ENCODE measurements at places on chromosomes 7 and 10. TPM values are rescaled to one million over a fixed set of nuclear protein-coding genes. Genes with fewer than 3 reads are reported as not detected.
A peak's percentile ranks its signal among the peaks of the same experiment; 100 is the strongest.

DNA sequence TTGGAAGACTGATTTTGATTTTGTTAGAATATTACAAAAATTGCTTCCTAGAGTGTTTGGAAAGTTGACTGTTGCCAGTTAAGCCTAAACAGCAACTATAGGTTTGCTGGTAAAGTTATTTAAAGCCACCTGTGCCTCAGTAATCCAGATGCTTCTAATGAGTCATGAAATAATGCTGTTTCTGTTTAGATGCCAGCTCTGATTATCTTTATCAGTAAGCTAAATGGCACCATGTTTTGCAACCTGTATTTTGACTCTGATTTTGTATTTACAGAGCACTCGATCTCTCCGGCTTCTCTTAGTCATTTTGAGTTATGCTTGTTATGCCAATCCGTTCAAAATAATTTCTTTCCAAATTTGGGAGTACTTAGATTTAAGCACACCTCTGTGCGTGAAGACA, 366.1 kb downstream of the EXOC4 start:
- no peak for DNase-seq

DNA sequence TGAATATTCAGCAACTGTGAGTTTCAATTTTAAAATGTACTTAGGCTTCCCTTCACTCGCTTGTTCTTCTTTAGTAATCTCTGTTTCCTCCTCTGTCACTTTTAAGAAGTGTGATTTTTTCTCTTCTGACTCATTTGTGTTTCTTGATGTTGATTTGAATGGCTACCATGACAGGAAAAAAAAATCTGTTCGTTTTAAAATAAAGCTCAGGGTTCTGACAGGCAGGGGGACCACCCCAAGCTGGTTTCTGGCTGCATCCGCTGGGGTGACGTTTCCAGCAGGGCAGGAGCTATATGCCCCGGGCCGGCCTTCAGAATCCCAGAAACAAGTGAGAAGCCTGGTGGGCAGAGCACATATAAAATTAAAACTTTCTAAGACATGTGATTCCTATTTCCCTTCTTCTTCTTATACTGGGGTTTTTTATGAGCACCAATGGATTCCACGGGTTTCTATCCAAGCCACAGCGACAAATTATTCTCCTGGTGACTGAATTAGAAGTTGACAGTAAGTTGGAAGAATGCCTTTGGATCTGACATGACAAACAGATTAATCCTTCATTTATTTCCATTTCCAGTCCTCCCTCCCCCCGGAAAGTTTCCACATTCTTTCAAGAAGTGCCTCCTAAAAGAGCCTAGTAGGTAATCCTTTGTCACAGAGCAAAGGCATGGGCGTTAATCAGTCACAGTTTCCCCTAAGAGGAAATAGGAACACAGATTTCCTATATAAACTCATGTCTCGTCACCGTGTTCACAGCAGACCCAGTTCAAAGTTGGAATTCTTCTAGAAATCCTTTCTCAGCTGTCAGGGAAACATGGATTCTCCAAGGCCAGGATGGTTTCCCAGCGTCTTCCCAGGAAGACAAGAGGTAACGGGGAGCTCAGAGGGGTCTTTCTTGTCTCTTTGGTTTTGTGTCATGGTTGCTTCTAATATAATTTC, 79.9 kb downstream of the PTPRE start:
- no peak for DNase-seq

DNA sequence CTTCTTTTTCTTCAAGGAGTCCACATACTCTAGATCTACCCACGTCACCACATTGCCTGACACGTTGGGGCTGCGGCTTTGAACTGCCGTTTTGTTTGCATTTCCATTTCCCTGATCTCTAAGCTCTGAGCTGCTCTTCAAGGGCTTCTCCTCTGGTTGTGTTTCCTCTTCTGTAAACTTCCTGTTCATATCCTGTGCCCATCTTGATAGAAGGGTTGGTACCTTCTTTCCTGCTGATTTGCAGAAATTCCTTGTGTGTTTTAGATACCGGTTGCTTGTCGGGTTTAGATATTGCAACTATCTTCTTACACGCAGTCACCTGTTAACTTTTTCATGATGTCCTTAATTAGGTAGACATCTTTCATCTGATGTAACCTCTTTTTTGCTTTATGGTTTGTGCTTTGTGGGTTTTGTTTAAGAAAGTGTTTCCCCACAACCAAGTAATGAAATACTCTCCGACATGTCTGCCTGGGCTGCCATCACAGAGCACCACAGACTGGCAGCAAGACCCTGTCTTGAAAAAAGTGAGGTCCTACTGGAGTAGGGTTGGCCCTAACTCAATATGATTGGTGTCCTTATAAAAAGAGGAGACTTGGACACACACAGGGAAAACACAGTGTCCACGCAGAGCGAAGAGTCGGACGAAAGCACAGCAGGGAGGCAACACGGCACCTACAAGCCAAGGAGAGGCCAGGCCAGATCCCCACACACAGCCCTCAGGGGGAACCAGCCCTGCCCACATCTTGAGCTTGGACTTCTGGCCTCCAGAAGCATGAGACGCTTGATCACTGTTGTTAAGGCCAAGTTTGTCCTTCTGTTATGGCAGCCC, 99.1 kb upstream of the PDGFA start:
- no peak for DNase-seq

- no peak for DNase-seq
These were observed 117.2 kb upstream of the SEMA3C start for GRCh38 chr7:81036057-81036456.

DNA sequence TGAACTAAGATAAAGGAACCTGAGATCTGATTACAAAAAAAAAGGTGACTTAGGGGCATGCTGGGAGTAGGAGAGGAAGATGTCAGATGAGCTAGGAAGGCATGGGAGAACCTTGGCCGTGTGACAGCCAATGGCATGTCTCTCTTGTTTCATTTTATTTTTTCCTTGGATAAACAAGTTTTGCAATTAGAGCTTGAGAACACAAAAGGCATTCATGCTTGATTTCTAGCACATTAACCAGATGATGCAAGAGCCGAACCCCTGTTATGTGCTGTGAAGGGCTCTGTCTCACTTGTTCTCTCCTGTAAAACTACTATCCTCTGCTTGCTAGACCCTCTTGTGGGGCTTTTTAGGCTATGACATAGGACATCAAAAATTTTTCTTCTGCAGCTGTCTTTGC, 134.3 kb upstream of the ASAH2 start:
- DNase-seq, result no peak

NPFFR1 gene
- 0.09 TPM for total RNA-seq

- no peak for DNase-seq
These were observed 26.4 kb downstream of the STEAP1 start for GRCh38 chr7:90180649-90181048.

SLC13A1 gene
- total RNA-seq, result 10.1 TPM

SUN1 gene
- 168 TPM for total RNA-seq

GRCh38 chr7:96250776-96251361, 71.0 kb downstream of the SLC25A13 start:
- no peak for DNase-seq

DNA sequence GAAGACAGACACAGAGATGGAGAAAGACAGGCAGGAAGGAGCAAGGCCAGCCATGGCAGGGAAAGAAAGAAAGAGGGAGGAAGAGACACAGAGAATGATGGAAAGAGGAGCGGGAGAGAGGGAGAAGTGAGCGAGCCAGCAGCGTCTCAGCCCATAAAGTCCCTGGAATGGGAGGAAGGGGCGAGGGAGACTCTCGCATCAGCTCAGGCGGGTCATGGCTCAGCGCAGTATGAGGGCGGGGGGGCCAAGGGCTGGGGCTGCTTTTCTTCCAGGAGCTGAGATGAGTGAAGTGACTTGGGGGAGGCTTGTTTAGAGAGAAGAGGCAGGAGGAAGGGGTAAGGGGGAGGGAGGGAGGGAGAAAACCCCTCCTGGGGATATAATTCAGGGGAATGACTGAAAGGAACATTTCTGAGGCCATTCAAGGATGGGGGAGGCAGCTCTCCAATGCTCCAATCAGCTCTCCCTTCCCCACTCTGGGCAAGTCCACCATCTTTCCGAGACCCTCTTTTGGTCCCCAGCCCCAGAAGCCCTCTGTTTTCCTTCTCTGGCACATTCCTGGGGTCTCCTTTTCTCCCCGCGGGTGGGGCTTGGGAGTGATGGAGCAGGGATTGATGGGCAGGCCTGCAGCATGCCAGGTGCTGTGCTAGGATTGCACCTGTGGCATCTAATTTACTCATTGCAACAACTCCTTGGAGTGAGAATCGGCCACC, 87.9 kb downstream of the HIF1AN start:
- DNase-seq, result peak; percentile 94

GRCh38 chr10:4450981-4451908, 374.8 kb upstream of the AKR1E2 start:
- no peak for DNase-seq

GRCh38 chr7:95919556-95919955, 147.2 kb downstream of the DYNC1I1 start:
- DNase-seq, result no peak

GRCh38 chr7:13908667-13909397, 80.6 kb downstream of the ETV1 start:
- no peak for DNase-seq

DNA sequence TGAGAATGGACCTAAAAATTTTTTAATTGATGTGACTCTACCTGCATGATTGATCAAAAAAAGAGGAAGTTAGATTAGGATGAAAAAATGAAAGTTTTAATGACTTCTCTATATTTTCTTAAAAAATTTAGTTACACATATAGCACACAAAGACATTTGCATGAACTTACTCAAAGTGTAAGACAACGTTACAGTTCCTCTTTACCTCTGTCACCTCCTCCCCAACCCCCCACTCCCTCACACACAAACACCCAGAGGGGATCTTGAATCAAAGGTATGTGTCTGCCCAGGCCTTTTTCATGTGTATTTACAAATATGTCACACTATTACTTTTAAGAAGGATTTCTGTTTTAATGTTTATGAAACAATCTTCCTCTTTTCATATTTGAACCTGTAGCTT, 20.6 kb upstream of the CDCA7L start:
- DNase-seq, result no peak

DNA sequence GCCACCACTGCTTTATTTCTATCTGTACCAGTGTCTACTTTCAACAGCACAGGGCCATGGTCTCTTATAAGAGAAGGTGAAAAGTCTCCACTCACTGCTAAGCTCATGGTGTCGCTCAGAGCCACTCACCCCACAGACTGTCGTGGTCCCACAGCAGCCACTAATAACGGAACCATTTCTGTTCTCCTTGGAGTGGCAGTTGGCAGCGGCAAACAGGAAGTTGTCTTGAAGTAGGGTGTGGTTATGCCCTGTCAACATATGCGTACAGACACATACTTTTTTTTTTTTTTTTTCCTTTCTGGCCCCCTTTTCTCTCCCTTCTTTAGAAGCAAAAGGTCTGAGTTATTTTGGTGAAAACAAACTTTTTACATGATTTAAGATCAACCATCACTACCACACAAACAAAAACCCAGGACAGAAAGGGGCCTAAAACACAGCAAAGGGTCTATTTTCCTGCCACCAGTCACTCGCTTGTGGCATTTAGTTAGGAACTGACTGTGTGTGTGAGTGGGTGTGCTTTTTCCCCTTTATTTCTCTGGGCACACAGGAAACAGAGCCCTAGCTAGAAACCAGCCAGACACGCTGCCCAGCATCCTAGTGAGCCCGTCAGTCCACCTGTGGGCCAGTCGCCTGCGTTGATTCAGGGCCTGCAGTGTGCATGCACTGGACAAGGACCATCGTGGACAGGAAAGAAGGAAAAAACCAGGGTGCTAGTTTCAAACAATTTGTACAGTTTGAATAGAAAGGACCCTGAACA, 96.7 kb upstream of the EFCAB10 start:
- no peak for DNase-seq

DENND2A gene
- 18.0 TPM for total RNA-seq

- no peak for DNase-seq
These were observed 80.9 kb downstream of the FAM171A1 start for GRCh38 chr10:15290150-15290549.

DNA sequence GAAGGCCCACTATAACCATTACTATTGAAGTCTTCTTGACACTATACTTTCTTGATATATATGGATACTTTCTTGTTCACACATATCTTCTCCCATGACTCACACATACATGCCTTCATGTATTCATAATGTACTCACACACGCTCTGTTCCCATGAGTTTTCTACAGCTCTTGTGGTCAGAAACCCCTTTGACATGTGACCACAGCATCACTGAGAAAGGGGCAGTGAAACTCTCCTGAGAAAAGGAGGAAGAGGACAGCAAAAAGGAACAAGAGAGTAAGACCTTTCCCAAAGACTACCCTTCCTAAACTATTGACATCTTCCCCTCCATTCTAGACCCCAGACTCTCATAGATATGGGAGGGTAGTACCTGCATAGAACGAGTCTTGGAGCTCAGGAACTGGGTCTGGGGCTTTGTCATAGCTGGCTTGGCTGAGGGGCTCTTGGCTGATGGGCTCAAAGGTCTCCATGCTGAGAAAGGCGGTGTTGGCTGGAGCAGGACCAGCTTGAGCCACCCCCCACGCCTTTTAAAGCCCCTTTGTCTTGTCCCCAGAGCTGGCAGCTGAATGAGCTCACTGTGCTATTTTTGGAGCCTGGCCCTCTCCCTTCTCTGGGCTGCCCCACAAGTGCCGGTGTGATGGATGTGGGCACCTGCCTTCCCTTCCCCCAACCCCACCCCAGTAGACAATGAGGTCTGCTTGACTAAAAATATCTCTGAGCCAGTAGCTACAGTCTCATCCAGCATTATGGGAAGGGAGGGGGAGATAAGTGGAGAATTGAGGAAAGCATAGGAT, 5.1 kb downstream of the SYNPO2L start:
- DNase-seq, result no peak

GRCh38 chr7:140229101-140229525, 52.3 kb upstream of the KDM7A start:
- DNase-seq, result no peak

GRCh38 chr10:1595242-1595600, 142.1 kb downstream of the ADARB2 start:
- DNase-seq, result peak; percentile 56

JMJD1C gene
- total RNA-seq, result 92.9 TPM

GRCh38 chr7:27860800-27861199, 120.8 kb downstream of the TAX1BP1 start:
- no peak for DNase-seq

SNCG gene
- 41.3 TPM for total RNA-seq

DNA sequence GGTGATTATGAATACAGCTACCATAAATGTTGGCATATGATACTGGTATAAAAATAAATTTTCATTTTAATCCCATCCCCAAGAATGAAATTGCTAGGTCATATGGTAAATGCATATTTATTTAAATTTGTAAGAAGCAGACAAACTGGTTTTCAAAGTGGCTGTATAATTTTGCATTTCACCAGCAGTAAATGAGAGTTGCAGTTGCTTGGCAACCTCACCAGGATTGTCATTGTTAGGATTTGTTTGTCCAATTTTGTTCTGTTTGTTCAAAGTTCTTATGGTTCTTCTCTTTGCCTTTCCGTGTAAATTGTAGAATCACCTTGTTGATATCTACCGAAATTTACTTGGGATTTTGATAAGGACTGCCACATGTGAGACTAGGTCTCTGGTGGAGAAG, 237.4 kb downstream of the OTUD1 start:
- DNase-seq, result peak; percentile 22

DNA sequence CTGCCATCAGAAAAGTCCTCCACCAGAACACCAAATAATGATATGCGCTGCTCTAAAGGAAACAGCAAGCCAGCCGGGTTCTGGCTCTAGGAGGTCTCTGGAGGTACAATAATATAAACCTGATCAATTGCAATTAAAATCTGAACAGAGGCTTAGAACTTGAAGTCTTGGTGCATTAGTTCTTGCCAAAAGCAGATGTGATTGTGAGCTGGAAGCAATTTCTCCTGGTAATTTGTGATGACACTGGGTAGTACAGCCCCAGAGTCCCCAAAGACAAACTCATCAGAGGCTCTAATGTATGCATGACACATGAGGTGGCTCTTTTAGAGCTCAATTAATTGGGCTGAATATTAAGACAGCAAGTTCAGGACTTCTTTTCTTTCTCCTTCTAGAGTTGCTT, 3.3 kb downstream of the ETV1 start:
- peak; percentile 11 for DNase-seq

GRCh38 chr10:73039635-73040034, 57.0 kb downstream of the P4HA1 start:
- no peak for DNase-seq
